Bone marrow (tissue), 2 donors: ENCODE measurements at places on chromosomes 6 and 20.

DNA sequence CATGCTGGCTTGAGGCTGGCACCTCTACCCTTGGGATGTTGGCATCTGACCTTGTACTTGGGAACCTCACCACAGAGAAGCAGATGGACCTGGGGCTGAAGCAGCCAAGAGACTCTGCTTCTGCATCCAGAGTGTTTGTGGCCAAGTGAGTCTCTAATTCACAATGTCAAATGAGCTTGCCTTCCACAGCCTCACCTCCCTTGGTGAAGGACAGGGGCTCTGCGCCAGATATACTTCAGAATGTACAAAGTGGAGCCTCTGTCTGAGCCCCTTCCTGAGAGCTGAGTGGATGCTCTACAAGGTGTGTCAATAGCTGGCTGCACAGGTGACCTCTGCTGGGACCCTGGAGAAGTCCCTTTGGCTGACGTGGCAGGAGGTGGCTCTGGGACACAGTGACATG lies 508.9 kb downstream of the CDH26 start:
- no peak for DNase-seq

DNA sequence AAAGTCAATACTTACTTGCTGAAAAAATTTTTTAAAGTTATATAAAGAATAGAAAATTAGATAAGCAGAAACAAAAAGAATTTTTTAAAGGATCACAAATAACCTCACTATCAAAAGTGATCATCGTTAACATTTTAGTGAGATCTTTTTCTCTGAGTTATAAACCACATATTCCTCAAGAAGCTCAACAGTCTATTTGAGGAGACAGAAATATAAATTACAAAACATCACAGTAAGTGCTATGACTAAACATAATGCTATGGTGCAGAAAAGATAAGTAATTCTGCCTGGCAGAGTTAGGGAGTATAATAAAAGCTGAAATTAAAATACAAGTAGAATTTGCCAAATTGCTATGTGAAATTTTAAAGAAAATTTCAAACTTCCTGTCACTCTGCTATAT lies 226.7 kb downstream of the LMBRD1 start:
- no peak for DNase-seq

DNA sequence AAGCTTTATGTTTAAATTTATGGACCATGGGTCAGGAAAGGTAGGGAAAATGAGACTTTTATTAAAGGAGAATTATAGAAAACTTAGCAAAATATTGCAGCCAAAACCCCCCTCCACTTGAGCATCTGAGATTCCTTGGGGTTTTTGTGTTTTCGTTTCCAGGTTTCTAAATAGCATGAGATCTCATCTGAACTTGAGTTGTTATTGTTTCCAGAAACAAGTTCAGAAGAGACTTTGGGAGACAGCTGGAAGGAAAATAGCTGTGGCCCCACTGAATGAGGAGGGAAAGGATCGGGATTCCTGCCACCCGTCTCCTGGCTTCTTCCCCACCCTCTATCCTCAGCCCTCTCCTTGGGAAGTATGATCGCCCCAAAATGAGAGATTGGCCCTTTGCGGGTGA lies 75.5 kb downstream of the TBC1D7 start:
- DNase-seq, result no peak

DNA sequence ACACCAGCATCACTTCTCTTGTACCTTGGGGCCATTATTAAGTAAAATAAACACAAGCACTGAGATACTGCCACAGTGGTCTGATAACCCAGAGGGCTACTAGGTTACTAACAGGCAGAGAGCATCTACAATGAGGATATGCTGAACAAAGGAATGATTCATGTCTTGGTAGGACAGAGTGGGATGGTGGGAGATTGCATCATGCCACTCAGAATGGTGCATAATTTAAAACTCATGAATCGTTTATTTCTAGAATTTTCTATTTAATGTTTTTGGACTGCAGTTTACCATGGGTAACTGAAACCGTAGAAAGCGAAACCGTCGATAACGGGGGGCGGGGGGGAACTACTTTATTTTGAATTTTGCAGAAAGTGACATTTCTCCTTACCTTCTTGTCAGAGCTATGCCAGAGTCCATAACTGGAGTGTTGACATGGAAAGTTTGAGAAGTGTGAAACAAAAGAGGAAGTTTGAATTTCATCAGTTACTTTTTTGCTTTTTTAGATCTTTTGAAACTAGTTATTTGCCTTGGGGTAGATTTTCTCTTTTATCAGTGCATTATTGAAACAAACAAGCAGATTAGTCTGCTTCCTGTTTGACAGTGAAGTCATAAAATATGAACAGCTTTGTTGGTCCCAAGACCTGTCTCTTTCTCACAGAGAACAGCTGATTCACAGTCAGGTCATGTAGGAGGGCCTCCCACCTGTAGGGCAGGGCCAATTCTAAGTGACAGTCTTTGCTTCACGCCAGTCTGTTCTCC lies 124.9 kb downstream of the KLHL32 start:
- DNase-seq, result no peak

DNA sequence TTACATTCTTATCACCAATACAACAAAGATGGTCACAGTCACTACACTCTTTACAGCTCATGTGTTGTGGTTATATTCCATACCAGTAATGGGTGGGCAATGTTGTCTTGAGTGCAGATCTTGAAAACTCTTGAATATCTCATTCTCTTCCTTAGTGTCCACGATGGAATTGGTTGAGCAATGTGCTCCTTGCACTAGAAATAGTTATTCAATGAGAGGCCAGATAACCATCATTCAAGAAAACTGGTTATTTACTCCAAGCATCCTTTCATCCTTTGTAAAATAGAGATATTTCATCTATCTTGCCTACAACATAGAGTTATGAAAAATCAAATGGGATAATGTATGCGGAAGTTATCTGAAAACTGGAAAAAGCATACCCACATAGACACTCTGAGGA lies 215.9 kb downstream of the ARHGAP18 start:
- no peak for DNase-seq

- DNase-seq, result no peak
Observed at GRCh38 chr20:34549291-34549928, 9.1 kb upstream of the MAP1LC3A start.

DNA sequence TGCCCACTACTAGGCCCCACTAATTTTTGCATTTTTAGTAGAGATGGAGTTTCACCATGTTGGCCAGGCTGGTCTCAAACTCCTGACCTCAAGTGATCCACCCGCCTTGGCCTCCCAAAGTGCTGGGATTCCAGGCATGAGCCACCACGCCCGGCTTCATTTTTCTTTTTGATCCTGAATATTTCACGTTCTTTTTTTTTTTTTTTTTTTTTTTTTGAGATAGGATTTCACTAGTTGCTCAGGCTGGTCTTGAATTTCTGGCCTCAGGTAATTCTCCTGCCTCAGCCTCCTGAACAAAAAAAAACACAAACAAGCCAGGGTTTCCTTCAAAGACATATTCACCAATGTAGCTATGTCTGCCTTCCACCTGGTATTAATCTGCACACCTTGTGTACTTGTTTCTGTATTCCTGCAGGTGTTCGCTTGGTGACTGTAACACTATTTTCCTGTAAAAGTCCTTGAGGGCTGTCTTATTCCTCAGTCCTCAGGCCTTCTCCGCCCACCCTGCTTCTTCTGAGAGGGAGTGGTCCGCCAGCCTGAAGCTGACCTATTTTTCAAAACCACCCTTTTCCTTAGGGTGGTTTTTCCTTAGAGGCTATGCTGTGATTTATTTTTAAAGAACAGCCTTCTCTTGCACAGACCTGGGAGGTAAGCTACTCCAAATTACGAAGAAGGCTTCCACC lies 36.1 kb upstream of the PNRC1 start:
- DNase-seq, result no peak

- DNase-seq, result no peak
Observed at GRCh38 chr20:19074828-19075516, 137.5 kb upstream of the SLC24A3 start.

DNA sequence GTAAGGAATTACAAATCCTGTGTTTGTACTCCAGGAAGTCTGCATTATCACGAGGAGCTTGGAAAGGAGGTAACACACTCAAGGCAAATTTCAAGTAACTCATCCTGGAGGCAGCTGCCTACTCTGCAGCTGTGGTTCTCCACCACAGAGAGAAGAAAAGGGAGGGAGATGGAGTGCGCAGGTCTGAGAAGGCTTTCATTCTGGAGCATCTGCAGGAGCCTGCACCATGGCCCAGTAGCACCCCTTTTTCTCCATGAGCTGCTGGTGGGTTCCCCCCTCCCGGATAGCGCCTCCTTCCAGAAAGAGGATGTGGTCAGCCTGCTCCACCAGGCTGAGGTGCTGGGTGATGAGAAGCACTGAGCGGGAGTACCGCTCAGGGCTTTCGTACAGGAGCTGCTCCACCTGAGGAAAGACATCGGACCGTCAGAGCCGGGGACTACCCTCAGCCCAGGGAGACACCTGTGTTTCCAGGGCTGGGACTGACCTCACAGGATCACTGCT lies 1.6 kb upstream of the PSMB8 start:
- peak; percentile 6 for DNase-seq

- no peak for DNase-seq
Observed at GRCh38 chr20:23856736-23857135, 22.8 kb downstream of the CST5 start.

DNA sequence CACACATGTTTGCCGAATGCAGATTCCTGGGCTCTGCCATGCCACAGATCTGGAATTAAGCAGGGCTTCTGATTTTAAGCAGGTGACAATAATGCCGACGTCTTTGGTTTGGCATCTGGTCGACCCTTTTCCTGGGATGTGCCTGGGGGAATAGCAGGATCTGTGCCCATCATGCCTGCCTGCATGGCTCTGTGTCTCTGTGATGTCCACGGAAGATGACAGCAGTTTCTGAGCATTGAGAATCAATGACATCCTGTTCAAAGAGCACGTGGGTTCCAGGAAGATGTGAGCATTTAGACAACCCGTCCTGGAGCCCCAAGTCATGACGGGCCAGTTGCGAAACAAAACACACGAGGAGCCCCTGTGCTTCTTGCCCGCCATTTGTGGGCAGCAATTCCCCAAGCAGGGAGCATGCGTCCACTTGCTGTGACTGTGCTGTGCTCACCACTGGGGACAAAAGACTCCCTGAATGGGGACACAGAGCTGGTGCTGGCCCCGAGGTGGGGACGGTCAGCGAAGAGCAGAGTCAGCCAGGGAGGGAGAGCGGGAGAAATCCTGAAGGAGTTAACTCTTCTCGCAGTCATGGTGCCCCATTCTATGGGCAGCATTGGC lies 110.1 kb downstream of the ERMARD start:
- DNase-seq, result no peak

GRCh38 chr20:38515631-38516030 lies 43.0 kb downstream of the RALGAPB start:
- DNase-seq, result no peak

- DNase-seq, result no peak
Observed at GRCh38 chr6:114281496-114281895, 61.3 kb downstream of the HS3ST5 start.

- no peak for DNase-seq
Observed at GRCh38 chr6:69771158-69771906, 25.5 kb downstream of the LMBRD1 start.

- DNase-seq, result no peak
Observed at GRCh38 chr6:116016846-116017545, 43.7 kb downstream of the FRK start.

DNA sequence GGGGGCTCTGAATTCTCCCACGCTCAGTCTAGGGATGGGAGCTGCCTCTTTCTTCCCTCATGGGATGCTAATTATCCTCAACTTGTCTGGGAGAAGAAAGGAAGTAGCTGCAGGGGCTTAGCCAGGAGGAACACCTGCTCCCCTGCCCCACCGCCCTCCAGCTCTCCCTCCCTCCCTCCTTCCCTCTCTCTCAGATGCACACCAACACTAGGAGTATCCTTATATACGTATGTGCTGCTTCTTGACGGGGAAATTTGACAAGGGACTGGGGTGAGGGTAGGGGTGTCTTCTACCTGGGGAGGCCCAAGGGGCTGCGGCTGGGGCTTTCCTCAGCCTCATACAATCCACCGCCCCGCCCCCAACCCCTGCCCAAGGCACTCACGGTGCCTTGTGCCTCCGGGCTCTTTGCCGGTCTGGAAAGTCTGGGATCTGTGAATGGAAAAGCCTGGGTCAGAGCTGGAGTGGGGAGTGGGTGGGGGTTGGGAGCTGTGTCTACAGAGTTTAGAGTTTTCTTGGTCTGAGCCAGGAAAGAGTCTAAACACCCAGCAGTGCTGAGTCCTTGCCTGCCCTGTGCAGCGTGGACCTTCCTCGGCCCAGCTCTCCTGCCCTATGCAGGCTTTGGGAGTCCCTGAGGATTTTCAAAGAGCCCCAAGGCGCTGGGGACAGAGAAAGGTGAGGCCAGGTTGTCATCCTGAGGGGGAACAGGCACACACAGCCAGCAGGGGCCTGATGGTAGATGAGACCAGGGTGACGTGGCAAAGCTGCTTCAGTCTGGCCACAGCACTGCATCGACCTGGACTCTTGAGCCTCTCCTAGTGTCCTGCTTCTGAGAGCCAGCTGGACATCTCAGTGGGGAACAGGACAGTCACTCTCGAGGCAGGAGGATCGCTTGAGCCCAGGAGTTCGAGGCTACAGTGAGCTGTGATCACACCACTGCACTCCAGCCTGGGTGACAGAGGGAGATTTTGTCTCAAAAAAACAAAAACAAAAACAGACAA lies 29.3 kb upstream of the EMILIN3 start:
- DNase-seq, result no peak
